ENCODE measurements at places on chromosomes 6 and 20.

DNA sequence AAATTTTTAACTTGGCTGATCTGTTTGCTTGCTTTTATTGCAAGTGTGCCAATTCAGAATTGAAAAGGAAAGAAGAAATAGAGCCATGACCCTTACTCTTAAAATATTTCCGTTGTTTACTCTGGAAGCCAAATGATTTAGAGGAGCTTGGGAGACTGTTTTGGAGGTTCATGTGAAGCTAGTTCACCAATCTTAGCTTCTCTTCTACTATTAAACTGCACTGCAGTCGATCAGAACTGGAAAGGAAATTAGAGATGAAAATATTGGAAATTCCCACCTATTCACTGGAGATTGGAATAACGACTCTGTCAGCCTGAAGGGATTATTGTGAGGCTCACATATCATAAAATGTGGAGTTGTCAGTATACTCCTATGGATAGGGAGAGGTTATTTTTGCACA, 81.8 kb downstream of the MLIP start:
- DNase-seq, result no peak

- no peak for DNase-seq
Observed at GRCh38 chr20:1887756-1888155, 7.5 kb upstream of the SIRPA start.

- no peak for DNase-seq
Observed at GRCh38 chr6:34970488-34970887, 81.4 kb downstream of the ANKS1A start.

DNA sequence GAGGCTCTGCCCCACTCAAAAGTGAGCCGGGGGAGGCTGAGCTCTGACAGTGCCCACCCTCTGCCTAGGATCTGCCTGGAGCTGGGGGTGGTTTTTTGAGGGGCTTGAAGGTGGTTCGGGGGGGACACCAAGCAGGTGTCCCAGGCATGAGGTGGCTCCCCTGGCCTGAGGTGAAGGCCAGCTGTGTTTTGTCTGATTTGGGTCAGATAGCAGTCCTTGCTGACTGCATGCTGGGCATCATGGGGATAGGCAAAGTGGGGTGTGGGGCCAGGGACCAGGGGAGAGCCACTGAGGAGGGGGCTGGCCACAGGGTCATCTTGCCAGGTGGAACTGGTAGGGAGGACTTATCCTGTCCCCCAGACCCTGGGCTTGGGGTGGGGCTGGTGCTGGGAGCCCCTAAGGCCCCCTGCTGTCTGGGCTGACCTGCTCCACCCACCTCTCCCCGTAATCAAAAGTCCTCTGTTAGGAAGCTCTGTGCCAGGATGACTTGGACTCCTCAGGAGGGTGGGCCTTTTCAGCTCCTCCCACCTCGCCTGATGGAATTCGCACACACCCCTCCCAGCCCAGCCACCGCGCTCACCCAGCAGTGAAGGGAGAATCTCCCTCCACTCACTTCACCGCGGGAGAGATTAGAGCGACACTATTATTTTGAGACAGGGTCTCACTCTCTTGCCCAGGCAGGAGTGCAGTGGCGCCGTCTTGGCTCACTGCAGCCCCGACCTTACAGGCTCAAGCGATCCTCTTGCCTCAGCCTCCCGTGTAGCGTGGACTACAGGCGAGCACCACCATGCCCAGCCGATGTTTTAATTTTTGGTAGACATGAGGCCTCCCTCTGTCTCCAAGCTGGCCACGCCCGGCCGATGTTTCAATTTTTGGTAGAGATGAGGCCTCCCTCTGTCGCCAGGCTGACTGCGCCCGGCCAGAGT, 1.5 kb upstream of the COL9A3 start:
- no peak for DNase-seq

GRCh38 chr20:12984069-12984765, 24.6 kb upstream of the SPTLC3 start:
- no peak for DNase-seq

DNA sequence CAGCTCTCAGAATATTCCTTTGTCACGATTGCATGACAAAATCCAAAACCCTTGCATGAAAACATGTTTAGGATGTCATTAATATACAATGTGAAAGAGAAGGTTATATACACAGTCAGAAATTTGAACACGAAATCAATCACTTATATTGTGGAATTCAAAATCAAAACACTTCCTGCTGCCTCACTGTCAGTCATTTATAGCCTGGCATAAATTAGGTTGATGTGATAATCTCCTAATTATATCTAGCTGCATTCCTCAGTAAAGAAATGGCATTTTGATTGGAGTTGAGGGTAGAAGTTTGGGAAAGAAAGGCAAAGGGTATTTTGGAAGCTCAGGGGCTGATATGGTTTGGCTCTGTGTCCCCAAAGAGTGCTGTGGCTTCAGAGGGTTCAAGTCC, 24.1 kb upstream of the BEND6 start:
- no peak for DNase-seq

DNA sequence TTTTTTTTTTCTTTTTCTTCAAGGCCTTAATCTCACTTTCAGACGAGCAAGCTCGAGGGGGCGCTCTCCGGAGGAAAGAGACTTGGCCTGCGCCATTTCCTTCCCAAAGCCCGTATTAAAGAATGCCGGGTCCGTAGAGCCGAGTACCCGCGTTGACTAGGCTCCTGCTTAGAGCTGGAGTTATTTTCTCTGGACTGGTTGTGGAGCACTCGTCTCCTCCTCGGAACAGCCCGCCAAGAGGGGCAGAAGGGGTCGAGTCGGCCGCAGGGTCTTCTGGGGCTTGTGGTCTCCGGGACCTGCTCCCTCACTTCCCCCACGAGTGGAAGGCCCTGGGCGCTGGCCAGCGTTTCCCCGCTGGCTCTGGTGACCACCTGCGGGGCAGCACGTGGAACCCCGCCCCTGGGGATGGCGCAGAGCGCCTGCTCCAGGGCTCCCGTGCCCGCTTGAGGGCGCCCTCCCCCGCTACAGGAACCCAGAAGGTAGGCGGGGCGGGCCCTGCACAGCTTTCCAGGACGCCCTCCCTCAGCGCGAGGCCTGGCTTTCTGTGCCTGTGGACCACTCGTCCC, 2.7 kb upstream of the MEI4 start:
- no peak for DNase-seq

DNA sequence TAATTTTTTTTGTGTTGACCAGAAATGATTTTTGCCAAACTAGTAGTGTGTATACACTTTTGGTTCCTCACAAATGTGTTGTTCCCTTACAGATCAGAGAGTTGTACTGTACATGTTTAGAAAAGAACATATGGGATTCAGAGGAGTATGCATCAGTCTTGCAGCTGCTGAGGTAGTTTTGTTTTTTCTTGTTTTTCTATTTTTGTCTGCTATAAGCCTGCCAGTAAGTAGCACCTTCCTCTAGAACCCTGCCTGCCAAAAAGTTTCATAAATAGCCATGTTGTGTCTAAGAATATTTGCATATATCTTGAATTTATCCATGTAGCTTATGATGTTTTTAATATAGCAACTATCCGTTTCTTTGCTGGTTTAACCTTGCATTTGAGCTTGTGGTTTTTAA, 46.4 kb downstream of the ORC3 start:
- no peak for DNase-seq

DNA sequence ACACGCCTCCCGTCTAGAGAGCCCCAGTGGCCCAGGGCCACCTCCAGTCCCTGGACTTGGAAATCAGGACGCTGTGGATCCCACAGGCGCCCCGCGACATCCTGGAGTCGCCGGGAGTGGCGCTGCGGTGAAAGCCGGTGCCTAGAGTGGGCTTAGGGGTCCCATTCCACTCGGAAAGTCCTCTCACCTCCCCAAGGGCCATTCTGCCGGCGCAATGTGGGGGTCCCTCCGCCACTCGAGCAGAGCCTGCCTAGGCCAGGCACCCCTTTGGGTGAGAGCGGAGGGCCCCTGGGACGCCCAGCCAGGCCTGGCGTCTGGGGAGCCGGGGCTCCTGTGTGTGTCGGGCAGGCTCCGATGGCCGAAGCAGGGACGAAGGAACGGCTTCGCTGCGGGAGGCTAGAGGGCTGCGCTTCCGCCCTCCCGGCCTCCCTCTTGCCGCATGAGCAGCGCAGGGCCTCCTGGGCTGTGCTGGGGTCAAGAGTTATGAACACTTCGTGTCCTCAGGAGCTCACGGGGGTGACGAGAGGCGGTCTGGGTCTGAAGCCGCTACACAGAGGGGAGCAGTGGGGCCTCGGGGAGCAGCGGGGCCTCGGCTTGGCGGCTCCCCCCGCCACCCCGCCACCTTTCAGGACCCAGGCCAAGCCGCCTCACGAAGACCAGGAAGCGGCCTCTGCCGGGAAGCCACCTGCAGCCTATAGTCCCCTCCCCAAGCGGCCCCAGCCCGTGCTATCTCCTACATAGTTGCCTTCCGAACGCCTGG, 13.6 kb downstream of the POU3F2 start:
- DNase-seq, result no peak
